Thymus (tissue), 14 donors: ENCODE measurements at places on chromosomes 4 and X. TPM values are rescaled to one million over a fixed set of nuclear protein-coding genes. Genes with fewer than 3 reads are reported as not detected.

WDR19 gene
- polyA plus RNA-seq: 84.4 TPM

RGN gene
- polyA plus RNA-seq: 2.3 TPM

ARHGEF38 gene
- 0.30 TPM for polyA plus RNA-seq

CENPE gene
- 2.5 TPM for polyA plus RNA-seq

INTS6L gene
- 49.1 TPM for polyA plus RNA-seq

RHOXF1 gene
- 0.39 TPM for polyA plus RNA-seq

APELA gene
- 0.02 TPM for polyA plus RNA-seq

IQSEC2 gene
- polyA plus RNA-seq: 10.2 TPM

CFAP97 gene
- 9.5 TPM for polyA plus RNA-seq

RNF212 gene
- polyA plus RNA-seq: 11.2 TPM

CAMK2D gene
- polyA plus RNA-seq: 23.0 TPM

USP26 gene
- 0.02 TPM for polyA plus RNA-seq

GSX2 gene
- 0.14 TPM for polyA plus RNA-seq

S100P gene
- 32.8 TPM for polyA plus RNA-seq

TMEM271 gene
- polyA plus RNA-seq: 0.02 TPM

CHIC2 gene
- polyA plus RNA-seq: 25.9 TPM

TREX2 gene
- polyA plus RNA-seq: 1.2 TPM

GABRQ gene
- polyA plus RNA-seq: 0.09 TPM

LANCL3 gene
- 0.30 TPM for polyA plus RNA-seq

CT47B1 gene
- not detected for polyA plus RNA-seq

MUC7 gene
- polyA plus RNA-seq: 0.11 TPM

PDCL2 gene
- polyA plus RNA-seq: 0.11 TPM

TMEM156 gene
- polyA plus RNA-seq: 23.7 TPM

HDX gene
- polyA plus RNA-seq: 1.0 TPM

NUDT11 gene
- 3.0 TPM for polyA plus RNA-seq

RAB39B gene
- polyA plus RNA-seq: 8.1 TPM

CLCN3 gene
- polyA plus RNA-seq: 11.6 TPM

IRS4 gene
- polyA plus RNA-seq: 0.37 TPM

HOPX gene
- polyA plus RNA-seq: 99.6 TPM

TRIM2 gene
- polyA plus RNA-seq: 5.3 TPM

CXCL1 gene
- polyA plus RNA-seq: 37.7 TPM

PABPC1L2A gene
- 0.02 TPM for polyA plus RNA-seq

BEX5 gene
- 1.4 TPM for polyA plus RNA-seq

CCNB3 gene
- polyA plus RNA-seq: 0.50 TPM

TBCK gene
- 17.9 TPM for polyA plus RNA-seq

BLTP1 gene
- polyA plus RNA-seq: 37.9 TPM

PDE5A gene
- polyA plus RNA-seq: 4.6 TPM

MEPE gene
- polyA plus RNA-seq: 0.59 TPM

KDM5C gene
- polyA plus RNA-seq: 29.0 TPM

MTNR1A gene
- polyA plus RNA-seq: not detected

SHISA3 gene
- 0.71 TPM for polyA plus RNA-seq

PABPC4L gene
- 1.0 TPM for polyA plus RNA-seq
